ENCODE measurements at places on chromosomes 13 and 19.

GRCh38 chr13:25069236-25069635 lies 26.7 kb upstream of the PABPC3 start:
- no peak for DNase-seq

- peak; percentile 39 for DNase-seq
These were observed 34.4 kb downstream of the CCDC70 start for GRCh38 chr13:51895906-51896888.

GRCh38 chr13:30847650-30848307 lies 58.3 kb upstream of the MEDAG start:
- no peak for DNase-seq

GRCh38 chr13:68057836-68058235 lies 827.7 kb upstream of the PCDH9 start:
- DNase-seq, result no peak

DNA sequence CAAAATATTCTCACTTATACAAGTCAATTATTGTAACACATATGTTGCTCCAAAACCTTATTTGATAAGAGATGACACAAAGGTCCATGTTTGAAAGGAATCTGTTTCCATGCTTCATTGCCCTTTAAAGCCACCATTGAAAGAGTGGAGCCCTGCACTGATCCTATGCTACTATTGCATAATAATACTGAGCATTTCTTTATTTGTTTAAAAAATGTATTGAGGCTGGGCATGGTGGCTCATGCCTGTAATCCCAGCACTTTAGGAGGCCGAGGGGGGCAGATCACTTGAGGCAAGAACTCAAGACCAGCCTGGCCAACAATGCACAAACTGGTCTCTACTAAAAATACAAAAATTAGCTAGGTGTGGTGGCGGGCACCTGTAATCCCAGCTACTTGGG lies 178.8 kb upstream of the STARD13 start:
- no peak for DNase-seq

- no peak for DNase-seq
These were observed 158.0 kb downstream of the DLEU7 start for GRCh38 chr13:50685491-50685890.

GRCh38 chr19:51219971-51220370 lies 4.9 kb upstream of the CD33 start:
- no peak for DNase-seq

DNA sequence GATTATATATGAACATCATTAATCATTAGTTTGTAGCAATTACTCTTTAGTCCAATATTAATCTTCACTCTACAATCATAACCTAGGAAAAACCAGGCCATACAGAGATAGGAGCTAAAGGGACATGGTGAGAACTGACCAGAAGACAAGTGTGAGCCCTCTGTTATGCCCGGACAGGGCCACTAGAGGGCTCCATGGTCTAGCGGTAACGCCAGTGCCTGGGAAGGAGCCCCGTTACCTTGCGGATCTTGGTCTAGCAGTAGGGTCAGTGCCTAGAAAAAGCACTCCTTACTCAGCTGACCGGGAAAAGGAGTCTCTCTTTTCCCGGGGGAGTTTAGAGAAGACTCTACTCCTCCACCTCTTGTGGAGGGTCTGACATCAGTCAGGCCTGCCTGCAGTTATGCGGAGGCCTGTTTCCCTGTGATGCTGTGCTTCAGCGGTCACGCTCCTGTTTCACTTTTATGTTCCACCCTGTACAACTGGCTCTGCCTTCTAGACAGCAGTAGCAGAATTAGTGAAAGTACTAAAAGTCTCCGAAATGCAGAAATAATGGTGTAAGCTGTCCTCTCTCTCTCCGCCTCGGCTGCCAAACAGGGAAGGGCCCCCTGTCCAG lies 13.8 kb downstream of the OR7D4 start:
- peak; percentile 70 for DNase-seq

DNA sequence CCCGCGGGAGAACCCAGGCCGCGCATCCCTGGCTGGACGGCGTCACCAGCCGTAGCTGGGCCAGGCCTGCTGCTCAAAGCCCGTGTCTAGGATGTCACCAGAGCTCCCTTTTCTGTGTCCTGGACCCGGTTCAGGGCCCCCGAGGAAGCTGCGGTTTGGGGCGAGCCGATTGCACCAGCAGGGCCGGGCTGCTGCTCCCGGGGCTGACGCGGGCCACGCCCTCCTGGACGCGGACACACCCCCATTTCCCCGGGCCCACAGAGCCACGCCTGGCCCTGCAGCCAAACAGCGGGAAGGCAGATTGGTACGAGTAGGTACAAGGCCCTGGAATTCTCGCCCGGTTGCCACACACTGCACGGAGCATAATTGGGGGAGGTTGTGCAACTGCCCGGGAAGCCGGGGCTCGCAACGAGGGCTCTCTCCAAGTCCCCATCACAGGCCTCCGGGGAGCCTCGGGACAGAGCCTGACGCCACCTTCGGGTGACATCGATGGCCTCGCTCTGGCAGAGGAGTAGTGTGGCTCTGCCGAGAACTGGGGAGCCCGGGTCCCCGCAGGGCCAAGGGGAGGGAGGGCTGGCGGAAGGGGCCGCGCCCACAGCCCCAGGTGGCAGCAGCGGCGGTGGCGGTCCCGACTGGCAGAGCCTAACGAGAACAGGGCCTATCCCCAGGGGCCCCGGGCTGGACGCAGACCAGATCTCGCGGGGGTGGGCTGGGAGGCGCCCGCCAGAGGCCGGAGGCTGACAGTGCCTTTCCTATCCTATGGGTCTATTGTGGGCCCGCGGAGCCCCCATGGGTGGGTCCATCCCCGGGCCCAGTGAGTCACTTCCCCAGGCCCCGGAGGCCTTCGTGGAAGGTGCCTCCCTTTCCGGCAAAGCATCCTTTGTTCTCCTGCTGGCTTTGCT lies 23.5 kb downstream of the KCTD15 start:
- peak; percentile 50 for DNase-seq

GRCh38 chr13:63041640-63042414 lies 1626.2 kb upstream of the PCDH20 start:
- no peak for DNase-seq

GRCh38 chr13:97318532-97318931 lies 96.4 kb downstream of the MBNL2 start:
- DNase-seq, result no peak

DNA sequence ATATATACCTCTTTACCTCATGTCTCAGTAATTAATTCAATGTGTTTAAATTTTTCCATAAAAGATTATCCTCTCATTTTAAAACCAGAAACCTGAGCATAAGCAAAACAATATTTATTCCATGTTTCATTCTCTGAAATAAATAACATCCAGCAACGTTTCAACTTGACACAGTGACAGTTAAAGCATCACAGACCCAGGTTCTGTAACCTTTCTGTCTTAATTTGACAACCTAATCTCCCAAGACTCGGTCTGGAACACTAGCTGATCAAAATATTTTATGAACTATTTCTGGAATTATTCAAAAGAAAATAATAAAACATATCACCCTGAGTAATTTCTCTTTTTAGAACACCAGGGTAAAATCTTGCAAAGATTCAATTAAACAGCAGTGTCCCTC lies 40.3 kb downstream of the KCTD12 start:
- DNase-seq, result no peak

DNA sequence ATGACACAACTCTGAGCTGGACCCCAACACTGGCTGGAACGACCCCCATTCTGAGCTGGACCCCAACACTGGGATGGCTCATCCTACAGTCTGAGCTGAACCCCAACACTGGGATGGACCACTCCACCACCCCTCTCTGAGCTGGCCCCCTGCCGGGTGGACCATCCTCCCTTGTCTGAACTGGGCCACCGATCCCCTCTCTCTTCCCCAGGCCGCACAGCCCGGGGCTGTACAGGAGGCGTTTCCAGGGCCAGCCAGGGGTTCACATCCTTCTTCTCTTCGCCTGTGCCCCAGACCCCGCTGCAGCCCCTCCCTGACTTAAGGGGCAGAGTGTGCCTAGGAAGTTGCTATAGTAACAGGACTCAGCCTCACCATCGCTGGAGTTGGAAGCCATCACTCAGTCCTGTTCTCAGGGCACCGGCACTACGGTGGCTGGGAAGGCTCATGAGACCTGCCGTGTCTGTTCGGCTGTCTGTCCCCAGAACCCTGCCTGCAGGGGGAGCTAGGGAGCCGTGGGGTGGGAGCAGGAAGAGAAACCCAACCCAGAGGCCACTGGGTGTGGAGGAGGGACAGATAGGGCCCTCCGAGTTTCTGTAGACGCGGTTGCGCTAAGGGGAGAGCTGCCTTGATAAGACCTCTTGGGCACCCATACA lies 3.7 kb downstream of the PRKACA start:
- peak; percentile 31 for DNase-seq

- peak; percentile 83 for DNase-seq
These were observed 23.3 kb downstream of the NOTCH3 start for GRCh38 chr19:15177269-15178116.

- no peak for DNase-seq
These were observed 6.4 kb upstream of the CACTIN start for GRCh38 chr19:3632739-3633558.

- no peak for DNase-seq
These were observed 43.9 kb downstream of the SLC10A2 start for GRCh38 chr13:103022336-103022735.

DNA sequence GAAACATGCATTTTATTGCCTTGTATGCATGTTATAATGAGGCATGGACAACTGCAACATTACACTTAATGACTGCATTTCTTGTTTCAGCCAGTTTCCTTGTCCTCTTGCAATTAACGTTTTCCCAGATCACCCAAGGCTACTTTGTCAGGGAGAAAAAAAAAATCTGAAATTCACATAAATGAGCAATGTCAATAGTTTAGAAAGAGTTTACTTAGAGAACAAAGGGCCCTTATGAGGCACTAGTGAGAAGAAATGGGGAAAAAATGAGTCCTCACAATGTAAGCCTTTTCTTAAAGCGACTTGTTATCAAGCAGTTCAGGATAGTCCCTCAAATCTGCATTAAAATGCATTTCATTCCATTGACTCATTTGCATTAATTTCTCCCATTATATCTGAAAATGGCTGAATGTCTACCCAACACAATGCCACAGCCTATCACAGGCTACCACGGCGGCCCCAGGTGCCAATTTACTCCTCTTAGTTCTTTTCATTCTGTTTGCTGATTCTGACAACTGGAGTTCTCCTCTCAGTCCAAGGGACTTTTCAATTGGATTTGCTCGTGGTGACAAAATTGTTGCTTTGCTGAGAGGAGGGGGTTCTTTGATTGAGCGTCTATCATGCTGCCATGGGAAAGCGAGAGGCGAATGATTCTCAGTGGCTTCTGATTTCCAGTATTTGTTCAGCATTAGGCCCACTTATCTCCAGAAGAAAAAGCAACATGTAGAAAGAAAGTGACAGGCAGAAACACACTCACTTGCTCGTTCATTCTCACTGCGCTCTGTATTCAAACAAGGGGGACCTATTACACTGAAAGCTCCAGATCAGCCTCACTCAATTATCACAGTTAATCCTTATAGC lies 107.1 kb downstream of the DACH1 start:
- no peak for DNase-seq

DNA sequence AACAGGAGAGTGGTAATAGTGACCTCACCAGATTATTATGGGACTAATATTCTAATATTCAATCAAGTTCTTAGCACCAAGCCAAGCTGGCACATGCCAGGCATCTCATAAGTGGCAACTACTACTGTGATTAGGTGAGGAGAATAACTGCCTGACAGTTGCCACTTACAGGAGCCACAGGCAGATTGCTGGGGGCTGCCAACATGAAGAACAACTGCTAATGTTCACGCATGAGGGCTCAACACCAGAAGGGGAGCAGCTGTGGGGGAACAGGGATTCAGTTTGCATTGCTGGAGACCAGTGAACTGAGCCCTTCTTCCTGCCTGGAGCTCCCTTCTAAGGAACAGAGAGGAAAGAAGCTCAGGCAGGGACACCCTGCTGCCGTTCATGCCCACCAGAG lies 504.5 kb downstream of the FOXO1 start:
- no peak for DNase-seq

DNA sequence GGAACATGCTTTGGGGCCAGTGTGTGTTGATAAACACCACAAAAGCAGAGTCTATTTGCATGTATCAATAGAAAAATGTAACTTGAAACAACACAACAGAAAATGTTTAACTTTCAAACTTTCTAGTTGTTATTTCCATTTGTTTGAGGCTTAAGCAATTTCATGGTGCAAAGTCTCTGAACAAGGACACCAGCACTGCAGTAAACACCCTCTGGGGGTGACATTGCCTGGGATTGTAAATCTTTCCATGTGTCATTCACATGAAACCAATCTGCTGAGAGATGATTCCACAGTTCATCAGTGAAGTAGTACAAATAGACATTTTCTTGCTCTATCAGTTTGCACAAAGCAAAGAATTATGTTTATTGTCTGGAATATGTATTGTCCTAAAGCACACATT lies 124.5 kb downstream of the ITGBL1 start:
- no peak for DNase-seq

GRCh38 chr19:52536448-52536800 lies 9.0 kb downstream of the ZNF808 start:
- peak; percentile 35 for DNase-seq

DNA sequence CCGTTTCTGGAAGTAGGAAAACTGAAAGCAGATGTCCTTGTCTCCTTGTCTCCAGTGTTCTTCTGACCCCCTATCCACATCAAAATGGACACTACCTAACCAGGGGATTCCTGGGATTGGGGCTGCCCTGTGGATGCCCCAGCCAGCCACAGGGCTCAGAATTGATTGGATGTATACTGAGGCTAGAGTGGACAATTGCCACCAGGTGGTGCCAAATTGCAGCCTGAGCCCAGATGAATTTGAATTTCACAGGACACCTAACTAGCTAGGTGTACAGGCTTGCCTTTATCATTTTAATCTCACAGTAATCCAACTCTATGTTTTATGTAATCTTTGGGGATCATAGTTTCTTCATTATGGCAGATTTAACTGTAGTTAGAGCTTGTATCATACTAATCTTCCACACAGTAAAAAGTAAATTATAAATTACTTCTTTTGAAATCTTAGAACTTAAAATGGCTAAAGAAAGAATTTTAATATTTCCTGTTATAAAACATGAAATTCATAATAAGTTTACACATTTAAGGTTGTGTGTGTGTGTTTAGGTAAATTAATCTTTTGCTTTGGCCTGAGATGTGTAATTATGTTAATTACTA lies 58.0 kb downstream of the PIBF1 start:
- DNase-seq, result peak; percentile 35

GRCh38 chr19:17331045-17331558 lies 3.6 kb downstream of the ANO8 start:
- DNase-seq, result no peak

- DNase-seq, result no peak
These were observed 3.7 kb upstream of the RAP2A start for GRCh38 chr13:97430296-97430695.

- DNase-seq, result no peak
These were observed 574.5 kb downstream of the UQCRFS1 start for GRCh38 chr19:28638445-28638844.

DNA sequence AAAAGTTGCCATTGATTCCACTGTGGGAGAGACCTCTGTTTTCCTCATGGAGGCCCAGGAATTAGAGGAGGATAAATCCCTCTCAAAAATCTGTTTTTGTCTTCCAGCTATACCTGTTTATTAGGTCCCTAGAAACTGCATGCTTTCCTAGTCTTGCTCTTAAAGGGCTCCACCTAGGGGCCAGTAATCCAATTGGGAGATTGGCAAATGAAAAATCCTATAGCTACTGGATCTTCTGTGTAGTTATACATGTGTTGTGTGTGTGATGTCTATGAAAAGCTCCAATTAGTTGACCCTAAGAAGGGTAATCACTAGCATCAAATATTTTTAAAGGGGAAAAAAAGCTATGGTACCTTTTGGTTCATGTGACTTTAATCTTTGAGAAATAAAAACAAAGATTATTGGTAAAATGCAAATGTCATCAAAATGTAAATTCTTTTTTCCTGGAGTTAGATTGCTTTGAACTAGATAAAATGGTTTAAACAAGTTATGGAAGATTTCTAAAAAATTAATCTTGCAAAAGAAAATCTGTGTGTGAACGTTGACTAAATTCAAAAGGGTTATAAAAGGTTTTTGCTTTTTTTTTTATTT lies 63.4 kb upstream of the C1QTNF9B start:
- peak; percentile 24 for DNase-seq
